Jurkat, Clone E6-1 (cell line): ENCODE measurements at places on chromosomes 11 and 22.

DNA sequence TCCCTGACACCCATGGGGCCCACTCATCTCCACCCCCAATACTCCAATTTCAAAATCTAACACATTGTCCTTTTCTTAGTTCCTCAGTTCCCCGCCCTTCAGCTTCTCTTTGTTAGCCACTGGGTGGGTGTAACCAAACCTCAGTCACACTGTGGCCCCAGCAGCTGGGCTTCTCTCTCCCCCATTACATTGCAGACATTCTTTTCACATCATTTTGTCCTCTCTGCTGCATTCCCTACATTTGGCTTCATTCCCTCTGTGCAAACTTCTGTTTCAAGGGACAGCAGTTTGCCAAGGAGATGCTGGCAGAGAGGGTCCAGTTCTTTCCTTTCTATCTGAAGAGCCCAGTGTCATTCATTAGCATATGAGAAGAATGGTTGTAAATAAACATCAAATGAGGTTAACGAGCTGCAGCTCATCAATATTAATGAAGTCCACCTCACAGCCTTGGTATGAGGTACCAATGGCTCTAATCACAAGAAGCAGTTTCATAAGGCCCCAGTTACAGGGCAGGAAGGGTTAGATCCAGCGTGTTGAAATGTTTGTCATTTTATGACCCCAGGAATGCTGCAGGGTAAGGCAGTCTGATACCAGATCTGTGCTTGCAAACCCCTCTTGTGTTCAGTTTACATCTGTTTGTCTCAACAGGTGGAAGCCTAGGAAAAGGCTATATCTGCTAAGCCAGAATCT, 72.3 kb downstream of the ARFGAP2 start:
- no peak for DNase-seq

DNA sequence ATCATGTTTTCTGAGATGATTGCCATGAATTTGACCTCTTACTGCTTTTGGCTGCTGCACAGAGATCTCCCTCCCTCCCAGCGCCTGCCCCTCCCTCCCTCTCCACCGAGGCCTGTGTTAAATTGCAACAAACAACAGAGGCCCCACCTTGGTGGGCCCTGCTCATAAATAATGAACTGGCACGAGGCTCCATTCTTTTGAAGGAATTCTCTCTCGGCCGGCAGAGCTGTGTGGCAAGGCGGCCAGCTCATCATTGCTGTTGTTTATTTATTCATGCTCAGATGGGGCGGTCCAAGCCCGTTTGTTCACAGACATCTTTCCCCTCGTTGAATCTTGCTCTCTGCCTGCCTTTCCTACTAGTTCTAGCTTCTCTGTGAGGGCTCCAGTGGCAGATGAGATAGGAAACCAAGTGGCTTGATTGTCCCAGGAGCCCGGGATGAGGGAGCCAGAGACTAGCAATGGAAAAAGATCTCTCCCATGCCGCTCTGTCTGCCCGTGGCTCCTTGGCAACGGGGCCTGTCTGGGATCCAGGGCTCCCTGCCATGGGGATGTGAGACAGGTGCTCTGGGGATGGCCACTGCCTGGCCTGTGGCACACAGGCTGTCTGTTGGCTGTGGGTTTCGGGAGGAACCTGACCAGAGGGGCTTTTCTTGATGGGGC, 192.6 kb downstream of the DSCAML1 start:
- no peak for DNase-seq

GRCh38 chr22:27554106-27554811, 247.3 kb downstream of the MN1 start:
- DNase-seq = no peak

- DNase-seq = no peak
Measured at GRCh38 chr11:69510471-69511357, 29.3 kb downstream of the LINC01488 start.

- no peak for DNase-seq
Measured at GRCh38 chr22:39408173-39408572, 8.6 kb downstream of the TAB1 start.

DNA sequence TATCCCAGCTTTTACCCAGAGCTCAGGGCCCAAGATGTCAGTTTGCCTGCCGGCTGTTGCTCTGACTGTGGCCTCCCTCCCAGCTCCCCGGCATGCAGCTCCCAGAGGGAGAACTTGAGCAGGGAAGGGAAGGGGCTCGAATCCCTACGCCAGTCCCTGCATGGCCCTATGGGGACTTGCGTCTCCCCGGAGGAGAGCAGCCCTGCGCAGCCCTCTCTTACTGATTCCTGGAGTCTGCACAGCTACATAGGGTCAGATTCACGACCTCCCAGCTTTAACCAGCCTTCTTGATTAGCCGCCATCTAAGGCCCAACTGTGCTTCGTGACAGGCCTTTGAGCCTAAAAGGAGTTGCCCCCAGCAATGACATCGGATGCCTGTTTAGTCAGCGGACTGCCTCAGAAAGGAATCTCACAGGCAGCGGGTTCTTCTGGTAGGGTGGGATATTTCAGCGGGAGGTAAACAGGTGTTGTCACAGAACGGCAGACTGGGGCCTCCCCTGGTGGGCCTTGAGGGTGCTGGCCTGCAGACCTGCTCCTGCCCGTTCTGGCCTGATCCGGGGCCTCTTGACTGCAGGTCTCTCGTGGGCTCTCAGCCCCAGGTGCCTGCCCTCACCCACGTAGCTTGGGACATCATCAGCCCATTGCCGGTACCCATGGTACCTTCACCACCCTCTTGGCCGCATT, 43.8 kb upstream of the KCNQ1OT1 start:
- DNase-seq = no peak

DNA sequence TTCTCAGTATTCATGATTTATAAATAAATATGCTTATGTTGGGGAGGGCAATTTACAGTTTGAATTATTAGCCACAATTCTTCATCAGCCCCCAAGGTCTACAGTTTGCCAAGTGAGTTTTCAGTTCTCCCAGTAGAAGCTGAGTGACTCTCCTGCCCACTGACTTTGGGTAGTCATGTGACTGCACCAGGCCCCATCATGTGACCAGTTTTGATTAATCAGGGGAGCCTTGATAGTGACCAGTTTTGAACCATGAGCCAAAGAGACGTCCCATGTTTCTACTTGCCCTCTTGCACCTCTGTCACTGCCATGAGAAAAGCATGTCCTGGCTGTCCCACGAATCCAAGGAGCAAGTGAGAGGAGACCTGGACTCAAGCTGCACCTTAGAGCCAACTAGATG, 32.5 kb downstream of the SYN3 start:
- DNase-seq = no peak

- no peak for DNase-seq
Measured at GRCh38 chr11:2540992-2541680, 96.3 kb downstream of the KCNQ1 start.

GRCh38 chr11:108199446-108200321, 22.8 kb downstream of the NPAT start:
- DNase-seq = no peak

- DNase-seq = peak; percentile 10
Measured at GRCh38 chr11:45961751-45962240, 39.3 kb downstream of the LARGE2 start.
